T-cell (primary cell): ENCODE measurements at places on chromosomes 5 and 9.

- DNase-seq = no peak
These were observed 34.9 kb upstream of the EPB41L4B start for GRCh38 chr9:109355564-109356297.

GRCh38 chr5:122183788-122184170 is 54.4 kb downstream of the ZNF474 start:
- no peak for DNase-seq

GRCh38 chr5:50320131-50320749 is 120.8 kb downstream of the EMB start:
- no peak for DNase-seq

DNA sequence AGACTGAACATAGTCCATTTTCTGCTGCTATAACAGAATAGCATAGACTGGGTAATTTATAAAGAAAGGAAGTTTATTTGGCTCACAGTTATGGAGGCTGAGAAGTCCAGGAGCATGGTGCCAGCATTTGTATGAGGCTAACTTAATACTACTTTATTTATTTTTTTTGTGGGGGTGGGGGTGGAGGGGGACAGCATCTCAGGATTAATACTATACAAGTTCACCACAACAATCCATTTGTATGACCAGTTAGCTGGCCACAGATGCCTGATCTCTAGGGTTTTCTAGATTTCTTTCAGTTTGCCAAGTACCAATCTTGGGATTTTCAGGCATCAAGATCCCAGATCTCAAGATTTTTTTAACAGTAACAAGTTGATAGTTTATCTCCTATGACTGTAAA is 20.3 kb downstream of the ANGPTL2 start:
- no peak for DNase-seq

- DNase-seq = no peak
These were observed 896 bp downstream of the EBF1 start for GRCh38 chr5:159098603-159099436.

- DNase-seq = no peak
These were observed 68.8 kb upstream of the LRRC70 start for GRCh38 chr5:62509806-62510205.

GRCh38 chr5:165407352-165407751 is 1901.9 kb downstream of the MAT2B start:
- DNase-seq = no peak

DNA sequence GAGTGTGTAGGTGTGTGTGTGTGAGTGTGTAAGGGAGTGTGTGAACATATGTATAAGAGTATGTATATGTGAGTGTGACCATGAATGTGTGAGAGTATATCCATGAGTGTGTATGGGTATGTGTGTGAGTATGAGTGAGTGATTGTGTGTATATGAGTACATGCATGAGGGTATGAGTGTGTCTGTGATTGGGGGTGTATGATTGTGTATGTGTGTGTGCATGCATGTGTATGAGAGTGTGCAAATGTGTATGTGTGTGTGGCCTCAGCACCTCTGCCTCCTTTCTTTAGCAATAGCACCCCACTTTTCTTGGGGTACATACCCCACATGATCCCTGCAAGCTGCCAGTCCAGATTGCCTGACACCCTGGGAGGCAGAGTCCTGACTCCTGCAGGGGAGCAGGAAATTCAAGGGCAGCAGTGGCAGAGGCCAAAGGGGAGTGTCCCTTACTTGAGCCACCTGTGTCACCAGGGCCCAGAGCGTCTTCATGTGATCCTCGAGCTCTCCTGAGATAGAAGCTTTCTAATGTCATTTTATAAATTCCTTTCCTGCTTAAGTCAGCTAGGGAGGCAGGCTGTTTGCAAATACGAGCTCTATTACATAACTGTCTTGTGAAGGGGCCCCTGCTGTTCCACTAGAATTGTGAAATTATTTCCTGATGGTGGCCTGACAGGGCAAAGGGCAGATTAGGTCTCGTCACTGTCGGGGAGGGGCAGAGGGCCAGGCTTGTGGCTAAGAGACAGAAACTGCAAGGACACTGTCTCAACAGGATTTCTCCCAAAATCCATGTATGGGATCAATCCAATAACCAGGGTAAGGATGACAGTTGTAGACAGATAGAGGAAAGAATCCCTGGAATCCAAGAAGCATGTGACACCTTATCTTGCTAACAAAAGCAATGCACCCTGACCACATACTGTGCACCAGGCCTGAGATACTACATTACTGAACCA is 389.1 kb downstream of the GADD45G start:
- no peak for DNase-seq

- DNase-seq = no peak
These were observed 302.2 kb downstream of the ZNF608 start for GRCh38 chr5:124444147-124444775.
